ENCODE measurements at places on chromosomes 11 and 22.
A peak's percentile ranks its signal among the peaks of the same experiment; 100 is the strongest.

DNA sequence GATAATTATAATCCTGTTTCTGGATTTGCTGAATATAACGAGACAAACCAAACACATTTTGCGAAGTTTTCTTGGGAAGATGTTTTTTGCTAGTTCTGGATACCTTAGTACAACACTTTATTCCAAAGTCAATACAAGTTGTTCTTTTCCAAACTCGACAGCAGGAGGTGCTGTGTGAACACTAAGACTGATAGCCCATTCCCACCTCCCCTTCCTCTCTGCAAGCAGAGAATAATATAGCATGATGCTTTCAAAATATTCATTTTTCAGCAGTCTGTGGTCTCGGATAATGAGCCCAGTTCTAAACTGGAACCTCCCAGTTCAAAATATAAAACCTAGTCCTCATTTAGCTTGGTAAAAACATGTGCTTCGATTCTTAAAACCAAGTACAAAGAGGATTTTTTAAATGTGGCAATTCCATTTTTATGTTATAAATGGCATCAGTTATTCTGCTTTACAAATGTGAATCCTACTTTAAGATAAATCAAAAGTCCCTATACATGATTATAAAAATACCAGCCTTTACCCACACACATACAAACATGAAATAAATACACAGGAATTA lies 129.1 kb downstream of the DCDC1 start:
- DNase-seq = peak; percentile 27

DNA sequence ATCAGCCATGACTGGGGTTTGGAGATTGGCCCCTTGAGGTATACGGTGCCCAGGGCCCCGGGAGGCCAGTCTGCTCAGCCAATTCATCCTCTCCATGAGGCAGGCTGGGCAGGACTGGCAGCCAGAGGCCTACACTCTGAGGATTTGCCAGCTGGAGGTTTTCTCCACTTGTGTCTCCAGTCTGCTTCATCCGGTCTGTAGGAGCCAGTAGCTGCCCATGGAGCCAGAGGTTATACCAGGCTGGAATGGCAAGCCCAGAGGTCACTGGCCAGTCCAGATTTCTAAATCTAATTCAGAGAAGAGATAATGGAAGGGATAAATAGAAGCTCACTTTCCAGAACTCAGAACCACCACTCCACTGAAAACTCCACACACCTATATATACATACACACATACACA lies 10.0 kb downstream of the FHIP1B start:
- no peak for DNase-seq

GRCh38 chr22:42895087-42895486 lies 38.0 kb upstream of the ARFGAP3 start:
- DNase-seq = no peak

DNA sequence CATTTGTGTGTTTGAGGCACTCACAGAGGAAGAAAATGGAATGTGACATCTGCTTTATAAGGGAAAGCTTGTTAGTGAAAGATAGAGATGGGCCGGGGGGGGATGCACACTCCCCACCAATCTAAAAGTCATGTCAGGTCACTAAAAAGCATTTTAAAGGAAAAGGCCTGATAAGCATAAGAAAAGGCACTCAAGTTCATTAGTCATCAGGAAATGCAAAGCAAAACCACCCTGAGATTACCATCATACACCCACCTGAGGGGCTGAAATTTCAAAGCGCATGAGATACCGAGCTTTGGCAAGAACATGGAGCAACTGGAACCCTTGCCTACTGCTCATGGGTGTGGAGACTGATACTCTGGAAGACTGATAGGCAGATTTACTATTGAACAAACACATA lies 77.9 kb upstream of the ANO1 start:
- DNase-seq = no peak

DNA sequence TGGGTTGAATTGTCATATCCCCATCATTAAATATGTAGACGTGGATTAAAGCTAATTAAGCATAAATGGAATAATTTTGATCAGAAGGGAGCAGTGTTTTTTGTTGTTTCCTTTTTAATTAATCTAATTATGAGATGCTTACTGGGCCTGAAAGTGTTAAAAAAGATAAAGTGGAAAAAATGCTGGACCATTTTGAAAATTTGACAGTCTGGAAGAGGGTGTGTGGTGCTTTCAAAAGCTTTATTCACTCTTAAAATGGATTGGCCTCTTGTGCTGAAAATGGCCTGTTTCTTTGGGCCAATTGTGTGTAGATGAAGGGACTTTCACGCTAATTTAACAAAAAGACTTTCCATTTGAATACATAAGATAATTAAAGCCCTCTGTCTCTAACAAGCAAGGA lies 1.8 kb downstream of the TNRC6B start:
- no peak for DNase-seq

- DNase-seq = no peak
Measured at GRCh38 chr11:120494595-120494994, 17.0 kb upstream of the GRIK4 start.

- no peak for DNase-seq
Measured at GRCh38 chr11:81005595-81005994, 1564.8 kb upstream of the TENM4 start.

DNA sequence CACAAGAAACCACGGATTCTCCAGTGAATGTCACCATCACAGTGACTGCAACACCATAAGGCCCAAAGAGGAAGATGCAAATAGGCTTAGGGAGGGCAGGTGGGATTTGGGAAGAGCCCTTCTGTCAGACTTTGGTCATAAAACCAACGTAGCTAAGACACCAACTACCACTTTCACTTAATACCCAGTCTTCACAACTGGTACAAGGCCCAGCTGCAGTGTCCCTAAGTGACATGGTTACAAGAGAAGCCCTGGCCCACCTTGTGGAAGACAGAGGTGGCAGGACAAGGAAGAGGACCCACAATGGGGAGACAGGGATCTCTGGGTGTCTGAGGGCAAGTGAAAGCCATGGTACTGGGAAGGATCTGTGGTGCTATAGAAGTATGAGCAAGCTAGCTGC lies 10.0 kb downstream of the VSIG10L2 start:
- no peak for DNase-seq

GRCh38 chr11:2381494-2382128 lies 4.5 kb downstream of the CD81 start:
- DNase-seq = no peak

All from EL (cell line).